Uterus (tissue), 4 donors: ENCODE measurements at places on chromosomes 6 and 20.
A peak's percentile ranks its signal among the peaks of the same experiment; 100 is the strongest.

- no peak for DNase-seq
Measured at GRCh38 chr6:3812596-3812995, 36.6 kb upstream of the FAM50B start.

GRCh38 chr6:13760307-13761304, 49.0 kb upstream of the RANBP9 start:
- DNase-seq = no peak

GRCh38 chr6:111692327-111693164, 86.9 kb upstream of the TRAF3IP2 start:
- DNase-seq = no peak

DNA sequence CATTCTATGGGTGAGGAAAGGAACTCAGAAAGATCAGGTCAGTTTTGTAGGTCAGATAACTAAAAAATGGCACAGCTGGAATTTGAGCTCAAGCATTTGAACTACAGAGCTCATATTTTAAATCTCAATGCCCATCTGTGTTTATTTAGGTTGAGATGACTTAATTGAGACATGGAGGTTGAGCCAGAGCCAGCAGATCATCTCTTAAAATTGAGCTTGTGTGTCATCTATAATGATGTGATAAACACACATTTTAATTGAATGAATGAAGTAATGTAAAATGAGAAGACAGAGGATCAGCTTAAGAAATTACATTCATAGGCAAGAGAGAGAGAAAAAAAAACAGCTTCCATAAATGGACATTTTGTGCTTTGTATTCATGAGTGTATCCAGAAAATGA, 3.7 kb downstream of the MANEA start:
- DNase-seq = no peak

DNA sequence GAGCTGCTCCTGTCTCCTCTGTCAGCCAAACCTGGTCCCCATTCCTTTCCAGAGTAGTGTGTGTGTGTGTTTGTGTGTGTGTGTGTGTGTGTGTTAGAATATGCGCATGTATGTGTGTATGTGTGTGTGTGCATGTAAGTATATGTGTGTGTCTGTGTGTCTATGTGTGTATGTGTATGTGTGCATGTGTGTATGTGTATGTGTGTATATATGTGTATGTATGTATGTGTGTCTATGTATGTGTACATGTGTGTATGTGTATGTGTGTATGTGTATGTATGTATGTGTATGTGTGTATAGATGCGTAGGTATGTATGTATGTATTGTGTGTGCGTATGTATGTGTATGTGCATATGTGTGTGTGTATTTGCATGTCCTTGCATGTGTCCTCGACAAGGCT, 79.5 kb downstream of the AGPAT4 start:
- DNase-seq = no peak

GRCh38 chr20:60057866-60058807, 99.9 kb downstream of the CDH26 start:
- peak; percentile 22 for DNase-seq

- no peak for DNase-seq
Measured at GRCh38 chr6:43045371-43045930, 8.2 kb downstream of the CUL7 start.
